Left ventricle myocardium inferior (tissue), 1 donor: ENCODE measurements at places on chromosomes 3 and 15.

- H3K27me3 ChIP-seq: no peaks in the 10 kb centered on the region
- H3K4me1 ChIP-seq: no peaks in the 10 kb centered on the region
- peaks cover 7% of the 10 kb centered on the region for H3K36me3 ChIP-seq
- DNase-seq: no peak
Observed at GRCh38 chr3:131535131-131535530, 32.4 kb upstream of the MRPL3 start.

- H3K4me3 ChIP-seq: no peak overlapping the region
- no peaks in the 10 kb centered on the region for H3K4me1 ChIP-seq
Observed at GRCh38 chr15:80679167-80679803, 15.8 kb upstream of the ABHD17C start.

DNA sequence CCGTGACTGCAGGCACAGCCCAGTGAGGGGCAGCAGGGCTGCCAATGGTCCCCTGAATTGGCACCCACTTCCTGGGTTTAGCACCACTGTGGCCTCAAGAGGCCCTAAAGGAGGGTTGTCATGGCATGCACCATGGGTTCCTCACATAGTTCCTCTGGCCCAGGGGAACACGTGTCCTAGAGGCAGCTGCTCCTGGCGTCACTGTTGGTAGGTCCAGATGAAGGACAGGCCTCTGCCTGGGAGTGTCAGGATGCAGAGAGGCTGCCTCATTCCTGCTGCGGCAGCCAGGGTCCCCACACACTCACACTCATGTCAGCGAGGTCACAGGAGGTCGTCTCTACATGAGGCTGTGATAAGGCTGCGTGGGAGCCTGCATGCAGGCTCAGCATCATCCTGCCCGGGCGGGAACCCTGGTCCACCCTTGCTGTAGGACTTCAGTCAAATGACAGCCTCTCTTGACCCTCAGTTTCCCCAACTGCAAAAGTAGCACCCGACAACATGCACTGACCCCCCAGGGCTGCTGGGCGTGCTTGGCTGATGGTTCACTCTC, 26.1 kb upstream of the SFMBT1 start:
- no peak for DNase-seq
- H3K4me1 ChIP-seq: peaks cover 18% of the 10 kb centered on the region
- H3K27me3 ChIP-seq: no peaks in the 10 kb centered on the region
- no peaks in the 10 kb centered on the region for H3K36me3 ChIP-seq

GRCh38 chr3:4290272-4290893, 12.8 kb upstream of the SETMAR start:
- no peak overlapping the region for H3K4me3 ChIP-seq
- DNase-seq: no peak
- no peaks in the 10 kb centered on the region for H3K4me1 ChIP-seq

- DNase-seq: peak; percentile 43
- H3K4me1 ChIP-seq: peaks cover 42% of the 10 kb centered on the region
- H3K27me3 ChIP-seq: no peaks in the 10 kb centered on the region
- no peaks in the 10 kb centered on the region for H3K36me3 ChIP-seq
- H3K27ac ChIP-seq: peak overlapping the region; percentile 65
Observed at GRCh38 chr15:75178171-75178937, 23.3 kb upstream of the C15orf39 start.

GRCh38 chr3:159158213-159158612, 356.4 kb downstream of the MFSD1 start:
- no peaks in the 10 kb centered on the region for H3K36me3 ChIP-seq
- H3K27ac ChIP-seq: no peak overlapping the region
- H3K4me1 ChIP-seq: no peaks in the 10 kb centered on the region
